Effector memory CD8-positive, alpha-beta T cell (primary cell): ENCODE measurements at places on chromosomes 4 and X.

- no peaks in the 10 kb centered on the region for H3K4me1 ChIP-seq
- no peak overlapping the region for H3K4me3 ChIP-seq
- no peak overlapping the region for H3K27ac ChIP-seq
- peaks cover 2% of the 10 kb centered on the region for H3K36me3 ChIP-seq
- no peak for DNase-seq
Observed at GRCh38 chr4:141409556-141409955, 188.9 kb downstream of the ZNF330 start.

GRCh38 chr4:10640561-10641201 is 43.9 kb downstream of the CLNK start:
- H3K4me1 ChIP-seq = peaks cover 3% of the 10 kb centered on the region
- DNase-seq = no peak
- H3K4me3 ChIP-seq = no peak overlapping the region
- H3K27ac ChIP-seq = peak overlapping the region; percentile 25
- peaks cover 7% of the 10 kb centered on the region for H3K27me3 ChIP-seq

DNA sequence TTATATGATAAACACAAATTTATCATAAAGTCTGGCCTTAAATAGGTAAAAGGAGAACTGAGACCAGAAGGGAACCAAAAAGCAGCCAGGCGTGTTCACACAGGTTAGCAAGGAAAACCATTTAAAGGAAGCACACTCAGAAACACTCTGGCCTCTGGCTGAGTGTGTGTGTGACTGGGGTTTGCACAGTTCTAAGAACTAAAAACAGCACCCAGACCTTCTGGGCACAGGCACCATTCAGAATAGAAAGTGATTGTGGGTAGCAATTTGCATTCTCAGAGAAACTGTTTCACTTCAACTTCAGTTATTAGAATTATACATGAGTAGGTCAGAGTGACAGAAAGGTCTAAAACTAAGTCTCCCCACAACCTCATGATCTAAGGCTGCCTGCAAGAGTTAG is 10.0 kb downstream of the GPR82 start:
- DNase-seq = no peak
- H3K4me1 ChIP-seq = peaks cover 13% of the 10 kb centered on the region
- no peaks in the 10 kb centered on the region for H3K27me3 ChIP-seq
- H3K27ac ChIP-seq = peak overlapping the region; percentile 38

- H3K36me3 ChIP-seq = peaks cover 3% of the 10 kb centered on the region
- H3K4me1 ChIP-seq = peaks cover 4% of the 10 kb centered on the region
- no peak overlapping the region for H3K27ac ChIP-seq
- H3K27me3 ChIP-seq = peaks cover 6% of the 10 kb centered on the region
- no peak for DNase-seq
Observed at GRCh38 chrX:153869473-153870287, 16.3 kb downstream of the L1CAM start.

DNA sequence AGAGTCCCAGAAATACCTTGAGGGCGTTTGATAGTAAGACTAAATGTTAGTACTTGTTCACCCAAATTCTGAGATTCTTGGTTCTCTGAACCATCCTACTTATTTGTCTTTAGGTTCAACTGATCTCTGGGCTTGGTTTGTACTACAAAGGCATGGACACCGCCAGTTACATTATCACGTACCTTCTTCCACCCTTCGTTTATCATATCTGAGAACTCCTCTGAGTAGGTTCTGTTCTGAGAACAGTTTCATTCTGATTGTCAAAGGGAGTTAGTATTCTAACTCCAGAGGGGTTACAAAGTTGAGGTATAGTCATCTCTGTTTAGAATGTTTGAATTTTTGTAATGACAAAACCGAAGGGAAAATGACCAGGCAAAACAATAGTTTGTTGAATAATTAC is 19.3 kb downstream of the ZFX start:
- H3K36me3 ChIP-seq = peaks cover 24% of the 10 kb centered on the region
- peak overlapping the region; percentile 87 for H3K27ac ChIP-seq
- peak overlapping the region; percentile 54 for H3K4me3 ChIP-seq
- H3K27me3 ChIP-seq = no peaks in the 10 kb centered on the region

DNA sequence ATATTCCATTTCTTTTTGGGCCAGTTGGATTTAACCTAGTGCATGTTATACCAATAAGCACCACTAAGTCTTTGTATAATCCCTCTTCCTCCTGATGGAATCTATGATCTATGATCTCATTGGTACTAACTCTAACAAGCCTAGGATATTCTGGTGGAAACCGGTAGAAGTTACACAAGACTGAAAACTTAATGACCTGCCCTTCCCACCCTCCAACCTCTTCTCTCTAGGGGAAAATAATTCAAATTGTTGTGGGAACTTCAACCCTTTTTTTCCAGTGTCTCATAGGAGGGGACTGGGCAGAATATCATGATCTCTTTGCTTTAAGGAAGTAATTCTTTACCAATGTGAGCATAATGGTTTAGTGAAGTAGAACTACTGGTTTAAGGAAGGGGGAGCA is 289.5 kb upstream of the BOD1L1 start:
- no peaks in the 10 kb centered on the region for H3K27me3 ChIP-seq
- no peak overlapping the region for H3K27ac ChIP-seq
- no peaks in the 10 kb centered on the region for H3K4me1 ChIP-seq
- H3K36me3 ChIP-seq = no peaks in the 10 kb centered on the region

GRCh38 chrX:68203646-68204045 is 229.6 kb downstream of the OPHN1 start:
- no peak for DNase-seq
- H3K36me3 ChIP-seq = no peaks in the 10 kb centered on the region
- H3K27me3 ChIP-seq = no peaks in the 10 kb centered on the region
- no peaks in the 10 kb centered on the region for H3K4me1 ChIP-seq
- H3K27ac ChIP-seq = no peak overlapping the region

GRCh38 chr4:166174717-166175490 is 301.9 kb downstream of the TLL1 start:
- H3K4me1 ChIP-seq = no peaks in the 10 kb centered on the region
- H3K4me3 ChIP-seq = no peak overlapping the region
- no peak for DNase-seq
- no peaks in the 10 kb centered on the region for H3K27me3 ChIP-seq
- H3K27ac ChIP-seq = no peak overlapping the region

GRCh38 chr4:80049402-80049801 is 23.6 kb downstream of the ANTXR2 start:
- H3K36me3 ChIP-seq = peaks cover 46% of the 10 kb centered on the region
- peaks cover 15% of the 10 kb centered on the region for H3K4me1 ChIP-seq
- H3K4me3 ChIP-seq = no peak overlapping the region
- no peaks in the 10 kb centered on the region for H3K27me3 ChIP-seq
- DNase-seq = no peak

- peaks cover 5% of the 10 kb centered on the region for H3K4me1 ChIP-seq
- peak overlapping the region; percentile 45 for H3K27ac ChIP-seq
- H3K27me3 ChIP-seq = no peaks in the 10 kb centered on the region
- no peak overlapping the region for H3K4me3 ChIP-seq
- no peaks in the 10 kb centered on the region for H3K36me3 ChIP-seq
- no peak for DNase-seq
Observed at GRCh38 chr4:38706301-38706700, 42.3 kb downstream of the KLF3 start.

DNA sequence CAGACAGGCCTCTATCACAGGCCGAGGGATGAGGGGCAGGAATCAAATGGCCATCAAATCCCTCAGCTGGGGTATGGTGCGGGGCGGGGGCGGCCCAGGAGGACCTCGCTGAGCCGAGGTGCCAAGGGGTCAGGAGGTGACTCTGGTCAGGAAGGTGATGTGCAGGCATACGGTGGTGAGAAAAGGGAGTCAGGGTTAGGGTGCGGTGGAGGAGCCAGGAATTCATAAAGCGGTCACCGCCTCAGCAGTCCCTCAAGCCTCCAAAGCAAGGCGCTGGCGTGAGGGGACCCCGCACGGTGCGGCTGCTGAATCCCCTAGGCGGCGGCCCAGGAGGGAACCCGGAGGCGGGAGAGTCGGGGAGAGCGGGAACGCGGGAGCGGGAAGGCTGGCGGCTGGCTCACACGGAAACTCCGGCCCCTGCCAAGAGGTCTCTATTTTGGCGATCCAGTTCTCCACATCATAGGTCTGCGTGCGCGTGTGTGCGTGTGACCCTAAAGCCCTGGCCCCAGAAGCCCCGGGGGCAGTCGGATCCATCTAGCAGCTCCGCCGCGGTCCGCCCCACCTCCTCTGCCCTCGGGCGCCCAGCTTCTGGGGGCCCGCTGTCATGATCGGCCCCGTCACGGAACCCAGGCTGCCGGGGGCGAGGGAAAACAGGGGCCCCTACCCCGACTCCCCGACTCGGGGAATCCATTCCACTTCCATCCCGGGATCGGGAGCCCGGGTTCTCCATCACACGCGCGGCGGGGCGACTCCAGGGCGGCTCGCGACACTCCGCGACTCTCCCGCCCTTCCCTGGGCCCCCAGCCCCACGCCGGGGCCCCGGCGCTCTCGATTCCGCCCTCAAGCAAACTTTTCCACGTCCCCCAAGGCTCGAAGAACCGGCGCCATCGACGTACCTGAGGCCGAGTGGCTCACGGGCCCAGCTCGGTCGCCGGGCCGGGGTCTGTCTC is 593 bp downstream of the ELF4 start:
- no peak for DNase-seq
- H3K4me1 ChIP-seq = peaks cover 33% of the 10 kb centered on the region
- peak overlapping the region; percentile 90 for H3K4me3 ChIP-seq
- H3K27me3 ChIP-seq = no peaks in the 10 kb centered on the region
- peak overlapping the region; percentile 41 for H3K27ac ChIP-seq

DNA sequence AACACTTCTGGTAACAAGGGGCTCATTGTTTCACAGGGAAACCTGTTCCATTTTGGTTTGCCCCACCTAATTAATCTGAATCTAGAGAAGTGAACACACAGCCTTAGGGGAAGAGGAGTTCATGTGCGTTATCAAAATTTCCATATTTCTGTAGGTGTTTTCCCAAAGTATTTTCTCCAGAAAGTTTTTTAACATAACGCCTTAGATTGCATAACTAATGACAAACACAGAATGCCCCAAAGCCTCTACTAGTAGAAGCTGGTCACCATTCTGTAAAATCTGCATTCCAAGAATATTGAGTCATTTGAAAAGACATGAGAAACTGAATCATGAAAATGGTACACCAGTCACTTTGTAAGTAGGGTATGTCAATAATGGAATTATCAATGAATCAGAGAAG is 41.1 kb downstream of the IL13RA2 start:
- H3K27me3 ChIP-seq = no peaks in the 10 kb centered on the region
- no peaks in the 10 kb centered on the region for H3K4me1 ChIP-seq
- H3K4me3 ChIP-seq = no peak overlapping the region
- H3K27ac ChIP-seq = no peak overlapping the region
- no peak for DNase-seq
- peaks cover 3% of the 10 kb centered on the region for H3K36me3 ChIP-seq

DNA sequence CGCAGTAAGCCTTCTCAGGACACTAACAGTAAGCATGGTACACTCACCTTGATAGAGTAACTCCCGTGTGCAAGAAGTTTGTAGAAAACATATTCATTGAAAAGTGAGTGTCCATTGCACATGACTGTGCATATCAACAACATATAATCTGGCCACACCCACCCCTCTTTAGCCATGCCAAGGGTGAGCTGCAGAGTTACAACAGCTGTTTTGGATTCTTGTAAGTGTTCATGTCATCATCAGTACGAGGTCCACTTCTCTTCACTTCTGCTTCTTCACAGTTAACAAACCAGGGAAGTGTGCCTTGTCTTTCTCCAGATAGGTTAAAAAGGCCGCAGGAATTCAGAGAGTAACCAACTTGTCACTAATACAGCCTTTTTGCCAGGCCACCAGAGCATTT is 116.6 kb downstream of the IRF2 start:
- DNase-seq = no peak
- no peaks in the 10 kb centered on the region for H3K27me3 ChIP-seq
- no peak overlapping the region for H3K4me3 ChIP-seq
- no peak overlapping the region for H3K27ac ChIP-seq
- peaks cover 5% of the 10 kb centered on the region for H3K36me3 ChIP-seq

DNA sequence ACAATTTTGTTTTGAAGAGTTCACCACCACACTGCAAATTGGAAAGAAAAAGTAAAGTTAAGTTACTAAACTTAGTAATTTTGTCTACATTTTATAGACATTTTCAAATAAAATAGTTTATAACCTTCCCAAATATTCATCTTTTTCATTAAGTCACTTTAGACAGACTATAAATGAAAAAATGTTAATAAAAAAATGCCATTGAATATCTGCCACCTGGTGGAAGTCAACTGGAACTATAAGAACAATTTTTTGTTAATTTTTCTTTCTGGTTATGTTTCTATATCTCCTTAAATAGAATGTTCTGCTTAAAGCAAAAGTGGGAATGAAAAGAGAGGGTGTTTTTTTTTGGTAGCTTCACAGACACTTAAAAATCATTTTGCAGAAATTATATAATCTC is 534.4 kb upstream of the PCDH10 start:
- no peaks in the 10 kb centered on the region for H3K27me3 ChIP-seq
- no peak overlapping the region for H3K27ac ChIP-seq
- H3K4me3 ChIP-seq = no peak overlapping the region
- no peaks in the 10 kb centered on the region for H3K4me1 ChIP-seq
- no peak for DNase-seq

GRCh38 chrX:24506082-24506481 is 41.0 kb downstream of the PDK3 start:
- H3K4me3 ChIP-seq = no peak overlapping the region
- H3K36me3 ChIP-seq = peaks cover 17% of the 10 kb centered on the region
- no peak for DNase-seq

DNA sequence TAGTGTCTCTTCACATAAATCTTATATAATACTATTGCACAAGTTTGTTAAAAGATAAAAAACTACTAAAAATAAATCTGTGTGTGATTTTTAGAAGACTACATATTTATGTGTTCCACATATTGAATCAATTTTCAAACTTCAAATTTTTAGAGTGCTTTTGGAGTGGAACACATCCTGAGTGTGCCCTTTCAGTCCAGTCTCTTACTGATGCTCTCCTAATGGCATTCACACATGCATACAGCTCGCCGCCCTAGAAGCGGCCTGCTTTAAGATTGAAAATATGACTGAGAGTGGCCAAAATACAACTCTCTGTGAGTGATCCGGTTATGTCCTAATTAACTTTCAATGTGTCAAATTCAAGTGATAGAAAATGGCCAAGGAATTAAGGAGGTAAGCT is 628.8 kb downstream of the ANKRD50 start:
- DNase-seq = no peak
- H3K27me3 ChIP-seq = no peaks in the 10 kb centered on the region
- no peak overlapping the region for H3K27ac ChIP-seq
- H3K4me3 ChIP-seq = no peak overlapping the region
- no peaks in the 10 kb centered on the region for H3K36me3 ChIP-seq

GRCh38 chr4:120723105-120723504 is 199.4 kb downstream of the PRDM5 start:
- no peak overlapping the region for H3K4me3 ChIP-seq
- DNase-seq = no peak
- H3K36me3 ChIP-seq = no peaks in the 10 kb centered on the region
- H3K27ac ChIP-seq = no peak overlapping the region
- no peaks in the 10 kb centered on the region for H3K27me3 ChIP-seq

- no peaks in the 10 kb centered on the region for H3K4me1 ChIP-seq
- no peak overlapping the region for H3K4me3 ChIP-seq
- no peaks in the 10 kb centered on the region for H3K27me3 ChIP-seq
- no peaks in the 10 kb centered on the region for H3K36me3 ChIP-seq
- DNase-seq = no peak
- no peak overlapping the region for H3K27ac ChIP-seq
Observed at GRCh38 chr4:43103048-43103447, 210.5 kb downstream of the GRXCR1 start.

- H3K27ac ChIP-seq = no peak overlapping the region
- DNase-seq = no peak
- H3K4me1 ChIP-seq = no peaks in the 10 kb centered on the region
- no peaks in the 10 kb centered on the region for H3K36me3 ChIP-seq
- no peak overlapping the region for H3K4me3 ChIP-seq
Observed at GRCh38 chr4:23320931-23321587, 568.8 kb downstream of the PPARGC1A start.
